ENCODE measurements at places on chromosomes 2 and 18.

DNA sequence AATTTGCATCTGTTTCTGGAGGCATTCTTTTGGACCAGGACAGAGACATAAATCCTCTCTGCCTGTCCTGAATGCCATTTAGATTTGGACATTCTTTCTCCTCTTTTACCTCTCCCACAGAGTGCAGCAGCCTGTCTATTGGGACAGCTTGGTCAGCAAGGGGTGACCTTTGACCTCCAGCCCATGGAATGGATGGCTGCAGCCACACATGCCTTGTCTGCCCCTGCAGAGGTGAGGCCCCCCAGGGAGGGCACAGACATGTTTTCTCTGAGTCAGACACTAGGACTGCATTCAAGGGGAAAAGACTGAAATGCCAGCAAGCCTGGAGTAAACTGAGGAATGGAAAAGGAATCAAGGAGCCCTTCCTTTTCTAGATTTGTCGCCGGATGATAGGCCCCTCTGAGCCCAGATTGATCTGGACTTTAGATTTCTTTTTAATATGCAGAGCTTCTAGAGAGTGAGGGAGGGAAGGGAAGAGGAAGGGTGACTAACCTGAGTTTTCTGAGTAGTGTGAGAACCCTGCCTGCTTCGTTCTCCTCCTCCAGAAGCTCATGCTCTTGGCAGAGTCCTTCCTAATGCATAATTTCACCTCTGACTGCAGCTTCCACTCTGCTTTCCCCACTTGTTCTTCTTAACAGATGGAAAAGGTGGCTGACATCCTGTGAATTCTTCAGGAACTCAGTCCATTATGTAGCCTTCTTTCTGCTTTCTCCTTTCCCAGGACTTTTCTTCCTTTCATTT is 16.1 kb upstream of the TTLL4 start:
- DNase-seq, result no peak

GRCh38 chr2:238090887-238091286 is 9.3 kb upstream of the ESPNL start:
- DNase-seq, result no peak

DNA sequence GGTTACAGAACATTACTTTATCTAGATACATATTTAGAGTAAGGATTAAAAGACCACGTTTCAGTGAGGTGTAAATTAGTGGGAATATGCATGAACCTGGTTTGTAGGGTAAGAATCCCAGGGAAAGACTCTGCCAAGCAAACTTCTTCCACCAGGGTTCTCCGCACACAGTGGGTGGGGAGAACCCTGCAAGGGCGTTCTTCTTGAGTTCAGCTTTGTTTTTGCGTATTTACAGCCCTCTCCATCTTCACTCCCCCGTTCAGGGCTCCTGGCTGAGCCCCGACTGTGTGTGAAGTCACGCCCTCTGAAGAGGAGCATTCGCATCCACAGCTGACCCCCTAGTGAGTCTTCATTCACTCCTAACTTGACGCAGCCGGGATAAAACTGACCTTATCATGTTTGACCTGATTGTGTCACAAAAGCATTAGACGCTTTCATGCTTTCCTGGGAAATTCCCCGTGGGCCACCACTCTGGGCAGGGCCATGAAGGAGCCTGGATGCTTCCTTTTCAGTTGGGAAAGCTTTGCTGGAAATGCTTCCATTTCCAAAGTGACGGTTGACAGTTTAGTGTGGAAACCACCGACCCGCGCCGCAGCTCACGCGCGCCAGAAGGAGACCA is 1.0 kb downstream of the ALKAL2 start:
- no peak for DNase-seq

- no peak for DNase-seq
These were observed 675.0 kb downstream of the IRS1 start for GRCh38 chr2:226124548-226125011.

DNA sequence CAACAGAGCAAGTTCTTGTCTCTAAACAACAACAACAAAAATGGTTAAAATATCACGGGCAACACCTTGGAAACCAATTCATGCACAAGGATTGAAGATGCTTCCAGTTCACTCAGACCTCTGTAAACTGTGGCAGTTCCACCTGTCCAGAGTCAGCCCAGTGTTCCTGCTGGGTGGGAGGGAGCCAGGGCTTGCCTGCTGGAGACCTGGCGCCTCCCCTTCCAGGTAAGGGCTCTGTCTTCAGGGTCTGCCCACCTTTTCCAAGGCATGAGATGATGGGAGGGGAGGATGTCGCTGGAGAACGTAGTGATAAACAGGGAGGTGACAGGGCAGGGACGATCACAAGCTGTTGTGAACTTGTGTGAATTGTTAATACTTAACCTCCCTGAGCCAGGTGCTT is 9.8 kb upstream of the GPC1 start:
- no peak for DNase-seq

GRCh38 chr2:163471947-163472346 is 263.9 kb downstream of the FIGN start:
- DNase-seq, result no peak

DNA sequence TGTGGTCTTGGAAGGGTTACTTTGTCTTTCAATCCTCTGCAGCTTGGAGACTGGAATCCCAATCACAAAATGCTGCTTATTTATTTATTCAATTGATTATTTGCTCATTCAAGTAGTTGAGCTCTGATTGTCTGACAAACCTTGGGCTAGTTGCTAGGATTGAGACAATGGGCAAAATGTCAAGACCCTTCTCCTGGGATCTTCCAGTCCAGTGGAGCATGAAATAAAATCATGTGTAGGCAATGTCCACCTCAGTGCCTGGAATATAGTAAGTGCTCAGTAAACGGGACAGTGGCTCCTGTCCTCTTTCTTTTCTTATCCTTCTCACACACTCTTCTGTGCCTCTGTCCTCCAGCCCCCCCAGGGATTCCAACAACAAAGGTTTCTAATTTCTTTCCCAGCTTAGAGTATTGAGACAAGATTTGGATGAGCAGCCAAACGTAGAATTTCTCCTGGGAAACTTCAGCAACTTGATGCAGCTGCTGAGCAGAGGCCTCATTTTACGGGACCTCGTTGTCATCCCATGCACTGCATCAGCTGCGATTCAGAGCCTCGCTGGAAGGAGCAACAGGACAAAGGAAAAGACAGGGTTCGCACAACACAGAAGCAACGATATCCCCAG is 545.0 kb downstream of the SOX11 start:
- no peak for DNase-seq

GRCh38 chr2:28624793-28625701 is 126.6 kb upstream of the PPP1CB start:
- no peak for DNase-seq

GRCh38 chr2:185475914-185476313 is 262.7 kb upstream of the FSIP2 start:
- DNase-seq, result no peak

DNA sequence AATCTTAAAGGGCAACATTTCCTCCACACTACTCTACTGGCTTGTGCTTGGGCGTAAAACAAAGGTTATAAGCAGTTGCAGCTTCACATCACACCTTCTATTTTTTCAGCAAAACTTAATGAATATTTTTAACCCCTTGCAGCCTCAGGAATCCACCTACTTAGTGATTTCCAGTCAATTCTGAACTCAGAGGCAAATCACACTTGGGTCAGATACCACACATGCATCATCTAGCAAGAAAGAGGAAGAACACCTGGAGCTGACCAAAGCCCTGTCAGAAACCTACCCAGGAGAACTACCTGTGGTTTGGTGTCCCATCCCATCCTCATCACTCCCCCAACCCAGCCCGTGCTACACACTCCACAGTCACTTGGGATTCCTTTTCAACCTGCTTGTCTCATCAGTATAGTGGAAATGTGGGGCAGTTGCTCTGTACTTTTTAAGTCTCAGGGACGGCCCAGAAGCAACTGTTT is 25.5 kb downstream of the PIAS2 start:
- no peak for DNase-seq

- DNase-seq, result no peak
These were observed 2.7 kb downstream of the XPO1 start for GRCh38 chr2:61535449-61535848.

DNA sequence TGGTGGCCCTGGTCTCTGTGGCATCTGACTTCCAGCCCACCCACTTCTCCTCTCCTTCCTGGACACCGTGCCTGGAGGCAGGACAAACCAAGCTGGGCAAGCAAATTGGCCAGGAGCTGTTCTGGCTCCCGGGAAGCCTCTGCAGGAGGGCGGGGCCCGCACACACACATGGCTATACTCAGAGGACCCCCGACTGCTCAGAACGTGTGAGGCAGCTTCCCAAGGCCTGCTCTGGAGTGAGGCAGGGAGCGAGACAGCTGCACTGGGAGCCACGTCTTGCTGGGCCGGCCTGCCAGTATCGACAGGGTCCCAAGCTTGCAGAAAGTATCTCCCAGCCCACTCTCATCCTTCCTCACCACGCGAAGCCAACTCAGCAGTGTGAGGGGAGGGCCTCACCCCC is 257.3 kb downstream of the TWIST2 start:
- DNase-seq, result no peak

DNA sequence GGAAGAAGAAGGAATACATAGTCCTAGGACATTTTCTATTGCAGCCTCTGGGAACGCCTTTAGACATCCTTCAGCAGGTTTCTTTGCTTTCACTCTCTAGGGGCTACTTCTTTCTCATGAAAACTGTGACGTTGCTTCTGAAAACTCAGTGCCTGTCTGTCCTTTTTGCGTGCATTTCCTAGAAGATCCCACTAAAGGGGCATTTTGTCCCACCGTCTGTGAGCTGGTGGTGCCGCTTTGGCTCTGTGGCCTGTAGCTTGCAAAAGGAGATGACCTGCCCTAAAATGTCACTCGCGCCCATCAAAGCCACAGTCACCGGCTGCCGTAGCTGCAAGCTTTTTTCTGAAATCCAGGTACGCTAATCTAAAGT is 579 bp downstream of the STAT4 start:
- DNase-seq, result no peak

DNA sequence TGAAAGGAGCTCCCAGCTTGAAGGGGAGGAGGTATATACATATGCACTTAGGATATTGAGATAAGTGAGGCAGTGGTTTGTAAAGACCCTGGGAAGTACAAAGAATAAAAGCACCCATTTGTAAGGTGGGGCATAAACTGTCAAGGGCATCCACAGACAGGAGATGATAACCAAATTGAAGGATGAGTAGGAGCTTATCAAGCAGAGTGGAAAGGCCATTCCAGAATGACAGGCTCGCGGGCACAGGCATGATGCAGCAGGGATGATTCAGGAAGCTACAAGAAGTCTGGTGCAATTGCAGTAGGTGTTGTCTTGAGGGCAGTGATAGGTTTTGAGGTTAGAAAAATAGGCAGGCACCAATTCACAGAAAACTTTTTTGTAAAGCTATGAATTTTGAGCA is 504.8 kb downstream of the PIK3C3 start:
- no peak for DNase-seq

DNA sequence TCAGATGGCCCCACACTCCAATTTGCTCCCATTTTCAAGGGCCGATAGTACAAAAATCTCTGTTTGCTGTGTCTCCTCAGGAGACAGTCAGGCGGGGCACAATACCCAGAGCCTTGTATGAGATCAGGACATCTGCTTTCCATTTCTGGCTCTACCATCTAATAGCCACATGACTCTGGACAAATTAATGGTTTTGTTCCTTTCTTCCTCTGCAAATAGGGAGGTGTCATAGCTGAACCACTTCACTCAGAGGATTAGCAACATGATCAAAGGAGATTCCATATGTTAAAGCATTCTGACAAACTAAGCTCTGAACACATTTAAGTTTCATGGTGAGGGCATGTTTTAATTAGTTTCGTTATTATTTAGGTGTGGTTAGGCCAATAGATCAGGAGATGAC is 602.1 kb upstream of the SYT4 start:
- no peak for DNase-seq

DNA sequence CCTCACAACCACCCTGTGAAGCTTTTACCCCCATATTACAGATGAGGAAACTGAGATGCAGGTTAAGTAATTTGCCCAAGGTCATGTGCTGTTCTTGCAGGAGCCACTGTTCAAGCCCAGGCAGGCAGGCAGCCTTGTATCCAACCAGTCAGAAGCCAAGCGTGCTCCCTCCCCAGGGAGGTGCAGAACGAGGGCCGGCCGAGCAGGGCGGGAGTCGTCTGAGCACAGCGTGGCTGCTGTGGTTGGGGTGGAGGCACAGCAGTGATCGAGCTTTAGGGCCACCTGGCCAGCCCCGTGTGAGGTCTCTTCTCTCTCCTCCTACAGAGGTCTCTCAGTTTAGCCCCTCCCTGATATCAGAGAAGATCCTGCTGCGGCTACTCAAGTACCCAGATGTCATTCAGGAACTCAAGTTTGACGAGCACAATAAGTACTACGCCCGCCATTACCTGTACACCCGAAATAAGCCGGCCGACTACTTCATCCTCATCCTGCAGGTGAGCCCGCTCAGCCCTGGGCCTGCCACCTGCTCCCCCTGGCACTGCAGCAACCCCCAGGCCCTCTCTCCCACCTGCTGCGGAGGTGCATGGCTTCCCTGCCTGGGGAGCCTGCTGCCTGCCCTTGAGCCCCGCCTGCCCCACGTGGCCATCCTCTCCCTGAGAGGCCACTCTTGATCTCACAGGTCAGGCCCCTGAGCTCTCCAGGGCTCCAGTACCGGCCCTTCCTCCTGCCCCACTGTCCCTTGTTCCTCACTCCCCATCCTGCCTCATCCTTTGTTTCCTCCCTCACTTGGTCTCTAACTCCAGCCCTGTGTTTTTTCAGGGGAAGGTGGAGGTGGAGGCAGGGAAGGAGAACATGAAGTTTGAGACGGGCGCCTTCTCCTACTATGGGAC is 17.1 kb upstream of the CNNM3 start:
- no peak for DNase-seq

GRCh38 chr18:23270986-23271680 is 135.8 kb downstream of the CABLES1 start:
- DNase-seq, result no peak

- DNase-seq, result no peak
These were observed 21.3 kb downstream of the WDSUB1 start for GRCh38 chr2:159265171-159265576.

DNA sequence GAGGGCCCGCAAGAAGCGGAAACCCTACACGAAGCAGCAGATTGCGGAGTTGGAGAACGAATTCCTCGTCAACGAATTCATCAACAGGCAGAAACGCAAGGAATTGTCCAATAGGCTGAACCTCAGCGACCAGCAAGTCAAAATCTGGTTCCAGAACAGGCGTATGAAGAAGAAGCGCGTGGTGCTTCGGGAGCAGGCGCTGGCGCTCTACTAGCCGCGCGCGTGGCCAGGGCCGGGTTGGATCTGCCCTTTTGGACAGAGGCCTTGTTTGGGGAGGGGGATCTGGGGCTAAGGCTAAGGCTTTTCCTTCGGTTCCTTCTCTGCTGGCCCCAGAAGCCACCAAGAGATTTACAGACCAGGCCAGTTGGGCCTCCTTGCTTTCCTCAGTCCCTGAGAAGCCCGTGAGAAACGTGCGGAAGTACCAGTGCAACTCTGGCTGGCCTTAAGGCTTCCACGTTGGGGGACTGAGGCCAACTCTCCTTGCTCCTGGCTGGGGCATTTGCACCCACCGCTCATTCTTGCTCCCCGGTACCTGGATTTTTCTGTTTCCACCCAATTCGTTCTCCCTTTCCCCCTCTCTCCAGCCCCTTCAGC is 1.0 kb downstream of the HOXD12 start:
- no peak for DNase-seq

DNA sequence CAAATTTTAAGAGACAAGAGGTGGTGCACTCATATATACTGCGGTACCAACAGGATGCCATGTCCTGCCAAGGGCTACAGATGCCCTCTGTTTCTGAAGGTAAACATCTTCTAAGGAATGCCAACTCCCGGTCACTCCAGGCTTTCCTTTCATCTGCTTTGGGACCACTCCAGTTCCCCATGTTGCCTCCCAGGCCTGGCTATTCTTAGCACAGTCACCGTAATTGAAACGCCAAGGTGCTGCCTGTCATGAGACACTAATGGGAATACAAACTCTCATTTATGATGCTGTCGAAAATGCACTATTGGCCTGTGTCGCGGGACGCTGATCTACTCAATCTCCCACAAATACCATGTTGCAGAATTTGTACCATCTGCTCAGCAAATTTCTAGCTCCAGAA is 79.6 kb downstream of the KLF7 start:
- no peak for DNase-seq

- DNase-seq, result no peak
These were observed 54.5 kb downstream of the ACVR1 start for GRCh38 chr2:157821519-157822131.
